ENCODE measurements at places on chromosomes 1 and 21.

DNA sequence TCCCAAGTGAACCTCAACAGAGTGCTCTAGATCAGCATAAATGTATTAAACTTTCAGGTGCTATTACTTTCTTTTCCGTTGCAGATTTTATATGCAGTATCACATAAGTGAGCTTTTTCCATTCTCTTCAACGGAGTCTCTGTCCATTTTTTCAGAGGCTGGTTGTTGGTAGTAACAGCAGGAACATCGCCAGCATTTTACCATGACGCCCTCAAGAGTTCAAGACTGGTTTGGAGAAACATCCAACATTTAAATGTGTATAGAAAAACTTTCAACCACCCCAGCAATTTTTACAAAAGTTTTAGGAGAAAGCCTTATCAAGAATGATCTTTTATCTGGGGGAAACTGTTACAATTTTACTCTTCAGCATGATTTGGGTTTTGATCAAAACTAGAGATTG lies 117.0 kb downstream of the TGFB2 start:
- H3K27ac ChIP-seq, result no peak overlapping the region
- no peaks in the 10 kb centered on the region for H3K36me3 ChIP-seq
- no peak for DNase-seq
- no peak overlapping the region for H3K4me3 ChIP-seq

GRCh38 chr1:159646687-159647086 lies 59.1 kb downstream of the APCS start:
- no peaks in the 10 kb centered on the region for H3K4me1 ChIP-seq
- no peaks in the 10 kb centered on the region for H3K36me3 ChIP-seq
- no peak overlapping the region for H3K27ac ChIP-seq
- no peaks in the 10 kb centered on the region for H3K27me3 ChIP-seq

GRCh38 chr1:2445162-2445822 lies 30.8 kb upstream of the PLCH2 start:
- DNase-seq, result no peak
- H3K4me1 ChIP-seq, result no peaks in the 10 kb centered on the region
- peaks cover 13% of the 10 kb centered on the region for H3K27me3 ChIP-seq
- H3K4me3 ChIP-seq, result no peak overlapping the region

- H3K27me3 ChIP-seq, result no peaks in the 10 kb centered on the region
- H3K4me3 ChIP-seq, result no peak overlapping the region
- H3K36me3 ChIP-seq, result no peaks in the 10 kb centered on the region
- no peaks in the 10 kb centered on the region for H3K4me1 ChIP-seq
- no peak overlapping the region for H3K27ac ChIP-seq
These were observed 84.1 kb downstream of the GPR88 start for GRCh38 chr1:100622037-100622436.

GRCh38 chr1:116737855-116738321 lies 16.3 kb upstream of the CD2 start:
- no peak overlapping the region for H3K4me3 ChIP-seq
- H3K36me3 ChIP-seq, result no peaks in the 10 kb centered on the region
- H3K27me3 ChIP-seq, result no peaks in the 10 kb centered on the region
- no peak for DNase-seq
- H3K4me1 ChIP-seq, result no peaks in the 10 kb centered on the region
- no peak overlapping the region for H3K27ac ChIP-seq

Data from mesendoderm (in vitro differentiated cells).